ENCODE measurements at places on chromosomes 6 and 20.

DNA sequence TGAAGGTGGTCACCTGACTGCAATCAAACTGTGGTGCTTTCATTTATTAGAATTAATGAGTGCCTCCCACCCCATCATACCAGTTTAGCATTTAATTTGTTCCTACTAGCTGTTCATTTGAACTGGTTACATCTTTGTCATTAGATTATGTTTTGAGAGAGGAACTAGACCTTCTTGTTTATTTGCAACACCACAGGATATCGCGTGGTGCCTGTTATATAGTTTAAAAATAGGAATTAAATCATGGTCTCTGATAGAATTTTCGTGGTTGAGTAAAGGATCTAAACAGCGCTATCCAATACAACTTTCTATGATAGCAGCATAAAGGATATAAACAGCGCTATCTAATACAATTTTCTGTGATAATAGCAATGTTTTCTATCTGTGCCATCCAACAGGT lies 2.8 kb downstream of the RPRD1B start:
- no peak for DNase-seq

DNA sequence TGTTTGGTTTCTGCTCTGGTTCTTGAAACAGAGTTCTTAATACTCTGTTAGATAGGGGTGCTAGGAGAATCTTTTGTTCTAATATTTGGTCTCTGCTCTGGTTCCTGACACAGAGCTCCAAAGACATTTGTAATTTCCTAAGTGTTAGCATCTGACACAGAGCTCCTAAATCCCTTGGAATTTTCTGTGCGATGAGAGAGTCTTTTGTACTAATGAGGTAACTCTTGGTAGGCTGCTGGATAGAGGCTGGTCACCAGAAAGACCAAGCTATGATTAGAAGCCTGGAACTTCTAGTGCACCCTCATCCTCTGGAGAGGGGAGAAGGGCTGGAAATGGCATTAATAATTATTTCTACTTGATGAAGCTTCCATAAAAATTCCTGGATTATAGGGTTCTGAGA lies 7.7 kb upstream of the CD109 start:
- no peak for DNase-seq

GRCh38 chr6:11618533-11618932 lies 81.0 kb downstream of the TMEM170B start:
- no peak for DNase-seq

DNA sequence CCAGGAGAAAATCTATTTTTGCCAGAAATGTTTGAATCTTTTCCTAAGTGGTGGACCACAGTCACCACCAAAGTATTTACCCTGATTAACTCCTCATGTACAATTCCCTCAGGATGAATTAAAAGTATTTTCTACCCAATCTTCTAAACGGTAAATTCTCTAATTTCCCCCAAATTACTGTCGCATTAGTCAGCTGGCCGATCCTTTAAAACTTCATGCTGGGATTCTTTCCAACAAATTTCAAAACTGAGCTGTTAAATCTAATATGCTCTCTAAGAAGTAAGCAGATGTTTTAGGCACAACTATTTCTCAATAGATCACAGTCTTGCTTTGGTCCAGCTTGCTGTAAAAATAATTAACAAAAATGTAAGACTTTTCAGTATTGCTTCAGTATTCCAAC lies 447.2 kb downstream of the FRK start:
- DNase-seq: no peak

GRCh38 chr6:119384444-119384843 lies 34.9 kb upstream of the MAN1A1 start:
- no peak for DNase-seq

DNA sequence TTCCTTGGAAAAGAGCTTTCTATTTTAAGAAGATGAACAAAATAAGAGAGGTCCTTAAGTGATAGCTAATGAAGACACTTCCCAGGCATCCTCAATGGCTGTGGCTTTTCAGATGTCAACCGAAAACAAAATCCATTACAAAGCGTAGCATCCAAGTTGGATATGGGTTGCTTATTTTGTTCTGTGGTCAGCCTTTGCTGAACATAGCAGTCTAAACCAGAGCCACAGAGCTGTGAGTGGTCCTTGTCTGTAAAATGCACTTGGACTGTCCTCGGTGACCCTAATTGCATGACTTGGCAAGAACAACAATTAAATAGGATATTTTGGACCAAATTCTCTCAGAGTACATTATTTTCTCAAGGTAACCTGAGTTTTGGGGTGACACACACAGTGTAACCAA lies 10.4 kb upstream of the BFSP1 start:
- no peak for DNase-seq

GRCh38 chr6:134016558-134016814 lies 35.9 kb downstream of the SLC2A12 start:
- DNase-seq: no peak

DNA sequence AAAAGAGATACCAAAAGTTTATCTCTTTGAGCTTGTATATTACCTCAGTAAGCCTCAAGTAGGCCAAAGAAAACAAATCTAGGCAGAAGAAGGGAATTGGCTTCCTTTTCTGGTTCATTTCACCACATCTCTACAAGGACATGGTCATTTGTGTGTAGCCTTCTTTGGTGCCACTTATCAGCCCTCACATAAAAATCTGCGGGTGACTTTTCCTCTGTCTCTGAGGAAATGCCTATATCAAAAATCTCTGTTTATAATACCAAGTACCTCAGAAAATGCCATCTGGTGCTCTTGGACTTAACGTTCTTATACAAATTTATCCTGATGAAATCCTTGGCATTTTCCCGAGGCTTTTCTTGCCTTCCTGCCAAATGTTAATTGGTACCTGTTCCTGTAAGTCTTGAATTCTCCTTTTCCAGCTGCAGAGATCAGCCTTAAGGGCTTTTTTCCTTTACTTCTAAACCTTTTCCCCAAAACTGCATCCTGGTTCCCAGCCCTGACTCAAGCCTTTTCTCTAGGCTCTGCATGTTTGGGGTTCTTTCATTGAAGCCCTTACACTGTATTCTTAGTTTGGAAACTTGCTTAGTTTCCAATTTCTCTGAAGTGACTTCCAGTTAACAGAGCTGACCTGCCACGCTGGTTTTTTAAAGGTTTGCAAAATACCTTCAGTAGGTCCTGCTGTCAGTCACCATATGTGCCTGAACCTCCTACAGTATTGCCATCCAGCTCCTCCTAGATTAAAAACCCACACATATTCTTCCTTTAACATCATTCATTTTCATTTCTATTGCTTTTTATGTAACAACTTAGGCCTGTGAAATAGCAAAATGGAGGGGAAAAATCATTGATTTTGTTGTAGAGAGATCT lies 191.2 kb upstream of the PREP start:
- no peak for DNase-seq

GRCh38 chr6:16729183-16729691 lies 32.0 kb downstream of the ATXN1 start:
- no peak for DNase-seq
